ENCODE measurements at places on chromosomes 3 and 15.

DNA sequence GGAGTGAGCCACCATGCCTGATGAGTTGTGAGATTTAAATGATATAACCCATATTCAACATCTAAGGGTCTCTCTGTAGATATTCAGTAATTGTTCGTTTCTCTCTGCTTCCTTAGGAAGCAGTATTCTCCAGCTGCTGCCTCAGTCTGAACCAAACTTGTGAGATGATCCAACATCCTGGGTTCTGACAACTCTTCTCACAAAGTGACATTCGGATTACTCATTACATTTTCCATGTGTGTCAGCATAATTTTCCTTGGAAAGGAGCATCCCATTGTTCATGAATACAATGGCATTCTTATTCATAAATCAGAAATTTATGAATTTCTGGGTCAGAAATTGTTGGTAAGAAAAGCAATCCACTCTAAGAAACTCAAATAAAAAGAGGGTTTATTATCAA, 15.0 kb upstream of the SEC22A start:
- peak; percentile 9 for DNase-seq

GRCh38 chr3:139418144-139418543, 28.7 kb upstream of the COPB2 start:
- DNase-seq: no peak

- DNase-seq: no peak
Measured at GRCh38 chr3:134797741-134798451, 2.8 kb downstream of the EPHB1 start.

DNA sequence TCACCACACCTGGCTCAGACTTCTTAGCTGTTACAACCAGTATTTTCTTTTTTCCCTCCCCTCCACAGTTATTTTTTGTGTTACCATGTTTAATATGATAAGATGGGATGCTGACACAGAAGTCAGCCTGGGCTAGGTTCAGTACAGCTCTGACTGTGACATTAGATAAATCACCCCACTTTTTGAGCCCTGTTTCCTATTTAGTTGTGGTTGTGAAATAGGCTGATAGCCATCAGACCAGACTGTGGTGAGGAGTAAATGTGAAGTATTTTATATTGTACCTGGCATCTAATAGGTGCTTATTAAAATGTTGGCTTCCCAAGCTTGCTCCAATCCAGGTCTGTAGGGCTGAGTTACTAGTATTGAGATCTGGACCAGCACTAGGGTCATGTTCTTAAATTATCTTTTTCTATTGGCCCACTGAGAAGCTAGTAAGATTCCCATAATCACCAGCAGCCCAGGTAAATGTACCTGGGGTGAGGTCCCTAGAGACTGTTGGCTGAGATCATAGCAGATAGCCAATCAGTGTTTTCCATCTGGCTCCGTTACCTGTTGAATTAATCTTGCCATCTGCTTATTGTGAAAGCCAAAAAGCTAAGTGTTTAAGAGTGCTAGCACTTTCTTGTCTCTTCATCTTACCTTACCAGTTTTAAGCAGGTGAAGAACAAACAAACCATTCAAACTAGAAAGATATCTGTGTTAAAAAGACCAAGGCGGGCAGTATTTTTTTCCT, 61.0 kb downstream of the CCK start:
- DNase-seq: no peak

DNA sequence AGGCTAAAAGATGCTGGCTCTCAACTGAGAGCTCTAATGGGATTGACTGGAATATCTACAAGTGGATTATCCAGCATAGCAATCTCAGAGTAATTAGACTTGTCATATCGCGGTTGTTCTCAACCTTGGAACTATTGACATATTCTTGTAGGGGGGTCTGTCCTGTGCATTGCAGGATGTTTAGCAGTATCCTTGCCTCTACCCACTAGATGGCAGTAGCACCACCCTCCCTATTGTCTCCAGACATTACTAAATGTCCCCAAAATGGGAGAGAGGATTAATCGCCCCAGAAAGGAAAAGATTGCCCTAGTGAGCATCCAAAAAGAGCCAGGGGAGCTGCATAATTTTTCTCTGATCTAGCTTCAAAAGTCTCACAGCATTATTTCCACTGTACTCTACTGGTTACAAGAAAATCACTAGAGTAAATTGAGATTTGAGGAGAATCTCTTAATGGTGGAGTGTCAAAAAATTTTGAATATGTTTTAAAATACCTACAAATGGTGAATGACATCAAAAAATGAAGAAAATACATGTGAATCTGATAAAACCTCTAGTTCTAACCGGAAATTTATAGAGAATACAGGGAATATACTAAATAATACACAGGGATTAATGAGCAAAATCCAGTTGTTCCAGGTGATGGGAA, 388.2 kb upstream of the AGTR1 start:
- DNase-seq: peak; percentile 53

- no peak for DNase-seq
Measured at GRCh38 chr3:181735911-181736310, 24.2 kb downstream of the SOX2 start.

DNA sequence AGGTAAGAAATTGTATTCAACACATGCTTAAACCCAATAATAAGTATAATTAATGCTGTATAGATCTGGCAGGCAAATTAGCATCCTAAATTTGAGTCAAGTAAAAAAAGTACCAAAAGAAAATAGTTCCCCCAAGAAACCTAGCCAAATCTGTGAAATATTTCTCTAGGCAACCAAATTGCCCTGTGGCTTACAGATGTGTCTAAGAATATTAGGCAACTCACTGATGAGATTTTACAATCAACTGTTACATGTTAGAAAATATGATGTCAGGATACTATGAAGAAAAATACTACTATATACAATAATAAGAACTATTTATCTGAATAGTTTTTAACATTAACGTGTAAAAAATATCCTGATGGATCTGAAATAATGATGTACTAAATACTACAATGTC, 397.1 kb downstream of the TIGIT start:
- DNase-seq: no peak

GRCh38 chr3:24202071-24202470, 257.0 kb downstream of the NR1D2 start:
- no peak for DNase-seq

DNA sequence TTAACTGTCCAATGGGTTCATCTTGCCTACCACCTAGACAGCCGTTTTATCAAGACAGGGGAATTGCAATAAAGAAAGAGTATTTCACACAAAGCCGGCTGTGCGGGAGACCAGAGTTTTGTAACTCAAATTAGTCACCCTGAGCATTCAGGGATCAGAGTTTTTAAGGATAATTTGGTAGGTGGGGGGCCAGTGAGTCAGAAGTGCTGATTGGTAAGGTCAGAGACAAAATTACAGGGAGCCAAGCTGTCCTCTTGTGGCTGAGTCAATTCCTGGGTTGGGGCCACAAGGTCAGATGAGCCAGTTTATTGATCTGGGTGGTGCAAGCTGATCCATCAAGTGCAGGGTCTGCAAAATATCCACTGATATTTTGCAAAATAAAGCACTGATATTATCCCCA, 29.9 kb upstream of the GPD1L start:
- DNase-seq: peak; percentile 24

DNA sequence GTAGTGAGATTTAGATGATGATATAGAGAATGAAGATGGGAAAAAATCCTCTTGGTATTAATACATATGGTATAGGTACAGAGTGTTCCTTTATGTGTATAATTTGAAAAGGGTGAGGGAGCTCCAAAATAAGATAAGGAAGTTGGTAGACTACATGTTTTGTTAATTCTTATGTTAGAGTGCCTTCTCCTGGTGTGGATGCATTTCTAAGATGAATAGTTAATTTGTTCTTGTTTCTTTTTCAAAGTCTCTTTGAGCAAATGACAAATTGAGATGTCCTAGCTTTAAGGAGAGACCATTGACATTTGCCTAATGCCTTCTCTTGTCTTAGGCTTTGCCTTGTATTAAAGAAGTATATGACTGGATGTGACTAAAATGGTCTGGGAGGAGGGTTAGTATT, 34.1 kb downstream of the AKAP13 start:
- DNase-seq: peak; percentile 63

DNA sequence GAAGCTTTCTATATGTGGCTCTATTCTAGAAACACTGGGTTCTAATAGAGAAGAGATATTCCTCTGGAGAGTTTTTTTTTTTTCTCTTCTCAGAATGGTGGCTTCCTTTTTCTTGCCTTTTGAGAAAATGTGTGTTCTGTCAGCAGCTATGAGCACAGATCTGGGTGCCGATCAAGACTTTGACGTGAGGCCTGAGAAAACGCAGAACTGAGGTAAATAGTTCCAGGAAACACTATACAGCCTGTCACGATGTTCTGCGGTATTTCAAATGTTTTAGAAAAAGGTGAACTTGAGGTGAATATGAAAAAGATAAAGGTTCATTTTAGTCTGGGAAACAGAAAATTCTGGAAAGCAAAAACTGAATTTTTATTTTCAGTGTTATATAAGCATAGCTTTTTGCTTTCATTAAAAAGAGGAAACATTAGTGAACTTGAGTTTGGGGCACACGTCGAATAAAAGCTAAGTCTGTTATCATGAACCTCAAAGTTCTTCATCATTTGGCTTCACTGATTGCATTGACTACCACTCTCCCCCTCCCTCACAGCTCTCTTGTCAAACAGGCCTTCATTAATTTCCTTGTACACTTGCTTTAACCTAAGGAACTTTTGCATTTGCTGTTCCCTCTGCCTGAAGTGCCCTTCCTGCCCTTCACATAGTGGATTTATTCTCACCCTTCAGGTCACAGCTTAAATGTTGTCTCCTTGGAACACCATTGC, 265.1 kb downstream of the NFKBIZ start:
- no peak for DNase-seq

GRCh38 chr15:32953533-32953910, 235.7 kb downstream of the GREM1 start:
- DNase-seq: no peak

DNA sequence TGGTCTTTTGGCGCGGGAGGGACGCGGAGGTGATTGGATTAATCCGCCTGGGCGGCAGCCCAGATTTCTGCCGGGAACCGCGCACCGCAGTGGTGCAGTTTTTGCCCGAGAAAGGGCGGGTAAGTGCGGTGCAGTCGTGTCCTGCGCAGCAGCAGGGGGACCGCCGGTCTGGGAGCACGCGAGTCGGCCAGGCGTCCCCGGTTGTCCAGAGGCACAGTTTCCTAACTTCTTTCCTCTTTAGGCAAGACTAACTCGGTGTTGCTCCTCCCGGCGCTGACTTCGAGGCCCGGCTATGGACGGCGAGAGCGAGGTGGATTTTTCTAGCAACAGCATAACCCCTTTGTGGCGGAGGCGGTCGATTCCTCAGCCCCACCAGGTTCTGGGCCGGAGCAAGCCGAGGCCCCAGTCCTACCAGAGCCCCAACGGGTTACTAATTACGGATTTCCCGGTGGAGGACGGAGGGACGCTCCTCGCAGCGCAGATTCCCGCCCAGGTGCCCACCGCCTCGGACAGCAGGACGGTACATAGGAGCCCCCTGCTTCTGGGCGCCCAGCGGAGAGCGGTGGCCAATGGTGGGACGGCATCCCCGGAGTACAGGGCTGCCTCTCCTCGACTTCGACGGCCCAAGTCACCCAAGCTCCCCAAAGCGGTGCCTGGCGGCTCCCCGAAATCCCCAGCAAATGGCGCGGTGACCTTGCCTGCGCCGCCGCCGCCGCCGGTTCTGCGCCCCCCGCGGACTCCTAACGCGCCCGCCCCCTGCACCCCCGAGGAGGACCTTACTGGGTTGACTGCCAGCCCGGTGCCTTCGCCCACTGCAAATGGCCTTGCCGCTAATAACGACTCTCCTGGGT, 736 bp downstream of the ARHGEF26 start:
- DNase-seq: peak; percentile 41

All from cardiac fibroblast (primary cell).